Mesothelial cell of epicardium (in vitro differentiated cells): ENCODE measurements at places on chromosomes 3 and 15. TPM values are rescaled to one million over a fixed set of nuclear protein-coding genes. Genes with fewer than 3 reads are reported as not detected.

DNA sequence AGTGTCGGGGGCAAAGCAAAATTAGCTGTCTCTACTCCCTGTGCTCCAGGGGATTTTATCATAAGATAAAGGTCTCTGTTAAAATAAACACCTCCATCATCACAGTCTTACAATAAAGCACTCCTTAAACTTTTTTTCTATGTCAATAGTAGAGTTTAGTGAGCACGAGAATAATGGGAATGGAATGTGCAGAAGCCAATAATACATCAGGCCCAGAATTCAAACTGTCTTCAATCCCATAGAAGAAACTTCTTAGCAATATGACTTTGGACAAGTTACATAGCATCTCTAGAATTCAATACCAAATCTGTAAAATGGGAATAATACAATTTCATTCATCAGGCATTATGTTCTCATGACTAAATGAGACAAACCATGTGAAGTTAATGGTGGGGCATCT lies 49.0 kb upstream of the EPHA3 start:
- H3K4me3 ChIP-seq = no peak overlapping the region
- no peak overlapping the region for H3K27ac ChIP-seq
- no peaks in the 10 kb centered on the region for H3K36me3 ChIP-seq
- DNase-seq = no peak
- H3K27me3 ChIP-seq = no peaks in the 10 kb centered on the region

GRCh38 chr15:59247364-59247763 lies 40.7 kb downstream of the LDHAL6B start:
- no peaks in the 10 kb centered on the region for H3K36me3 ChIP-seq
- H3K27ac ChIP-seq = no peak overlapping the region
- no peak for DNase-seq
- no peaks in the 10 kb centered on the region for H3K4me1 ChIP-seq
- H3K4me3 ChIP-seq = no peak overlapping the region
- H3K27me3 ChIP-seq = no peaks in the 10 kb centered on the region

INO80 gene
- 22.4 to 24.6 TPM (median 23.7 TPM) in 3 replicates for total RNA-seq

DNA sequence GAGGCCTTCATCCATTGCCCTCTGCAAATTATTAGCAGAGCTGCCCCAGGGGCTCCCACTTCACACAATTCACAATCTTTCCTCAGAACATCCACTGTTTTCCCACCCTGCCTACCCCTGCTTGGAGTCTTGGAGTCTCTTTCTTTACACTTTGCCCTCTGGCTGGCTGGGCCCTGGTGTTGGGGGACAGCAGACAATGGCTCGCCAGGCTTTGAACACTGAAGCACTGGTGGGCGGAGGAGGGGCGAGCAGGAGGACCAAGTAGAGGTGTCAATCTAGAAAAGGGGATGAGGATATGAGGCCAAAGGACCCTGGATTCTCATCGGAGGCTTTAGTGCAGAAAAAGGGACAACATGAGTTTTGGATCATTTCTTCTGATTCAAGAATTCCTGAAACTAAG lies 212.0 kb downstream of the NR1D2 start:
- H3K4me3 ChIP-seq = no peak overlapping the region
- H3K27me3 ChIP-seq = peaks cover 3% of the 10 kb centered on the region
- H3K36me3 ChIP-seq = no peaks in the 10 kb centered on the region
- no peak overlapping the region for H3K27ac ChIP-seq
- no peak for DNase-seq

- no peak for DNase-seq
- H3K27me3 ChIP-seq = peaks cover 19% of the 10 kb centered on the region
- no peaks in the 10 kb centered on the region for H3K36me3 ChIP-seq
- no peaks in the 10 kb centered on the region for H3K4me1 ChIP-seq
Observed at GRCh38 chr3:36397841-36398240, 17.5 kb downstream of the STAC start.

- H3K36me3 ChIP-seq = no peaks in the 10 kb centered on the region
- H3K27me3 ChIP-seq = no peaks in the 10 kb centered on the region
- H3K4me1 ChIP-seq = peaks cover 17% of the 10 kb centered on the region
- H3K27ac ChIP-seq = no peak overlapping the region
Observed at GRCh38 chr3:62238003-62238402, 135.3 kb downstream of the FEZF2 start.

DNA sequence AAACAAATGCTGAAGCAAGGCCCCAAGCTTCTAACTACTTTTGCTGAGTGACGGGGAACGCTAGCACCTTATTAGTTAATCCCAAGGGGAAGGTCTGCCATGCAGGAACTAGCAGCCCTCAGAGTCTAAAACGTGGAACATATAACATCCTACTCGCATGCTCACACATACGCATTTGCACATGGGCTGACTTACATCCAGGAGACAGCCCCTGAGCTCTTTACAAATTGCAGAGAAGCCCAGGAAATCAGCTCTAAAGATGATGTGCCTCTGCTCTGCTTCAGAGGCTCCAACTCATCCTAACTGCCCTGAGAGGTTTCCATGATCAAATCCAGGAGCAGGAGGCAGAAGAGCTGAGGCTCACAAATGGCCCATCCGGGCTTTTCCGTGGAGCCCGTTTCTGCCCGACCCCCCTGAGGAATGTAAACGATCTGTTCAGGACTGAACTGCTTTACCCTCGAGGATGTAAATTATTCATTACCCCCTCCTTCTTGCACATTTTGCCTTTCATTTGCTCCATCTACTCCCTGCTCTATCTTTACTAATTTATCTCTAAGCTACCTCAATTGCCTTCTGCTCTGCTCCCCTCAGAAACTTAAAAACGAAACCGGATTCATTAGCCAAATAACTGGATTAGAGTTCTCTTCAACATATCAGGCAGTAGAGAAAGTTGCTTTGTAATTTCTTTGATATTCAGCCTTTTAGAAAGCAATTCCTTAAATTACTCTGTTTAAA lies 141.9 kb upstream of the CCDC54 start:
- H3K27ac ChIP-seq = peak overlapping the region; percentile 92
- peak overlapping the region; percentile 61 for H3K4me3 ChIP-seq
- no peak for DNase-seq
- no peaks in the 10 kb centered on the region for H3K27me3 ChIP-seq
- H3K36me3 ChIP-seq = peaks cover 8% of the 10 kb centered on the region

MCCC1 gene
- 36.4 to 39.0 TPM (median 37.3 TPM) in 3 replicates for total RNA-seq

- H3K36me3 ChIP-seq = peaks cover 23% of the 10 kb centered on the region
- no peaks in the 10 kb centered on the region for H3K27me3 ChIP-seq
- no peak overlapping the region for H3K4me3 ChIP-seq
- H3K4me1 ChIP-seq = no peaks in the 10 kb centered on the region
- no peak overlapping the region for H3K27ac ChIP-seq
Observed at GRCh38 chr3:67723863-67724262, 69.5 kb upstream of the SUCLG2 start.

GRCh38 chr3:53803816-53804695 lies 42.2 kb downstream of the CHDH start:
- DNase-seq = no peak
- peaks cover 4% of the 10 kb centered on the region for H3K27me3 ChIP-seq
- H3K4me1 ChIP-seq = peaks cover 19% of the 10 kb centered on the region
- H3K36me3 ChIP-seq = no peaks in the 10 kb centered on the region

DNA sequence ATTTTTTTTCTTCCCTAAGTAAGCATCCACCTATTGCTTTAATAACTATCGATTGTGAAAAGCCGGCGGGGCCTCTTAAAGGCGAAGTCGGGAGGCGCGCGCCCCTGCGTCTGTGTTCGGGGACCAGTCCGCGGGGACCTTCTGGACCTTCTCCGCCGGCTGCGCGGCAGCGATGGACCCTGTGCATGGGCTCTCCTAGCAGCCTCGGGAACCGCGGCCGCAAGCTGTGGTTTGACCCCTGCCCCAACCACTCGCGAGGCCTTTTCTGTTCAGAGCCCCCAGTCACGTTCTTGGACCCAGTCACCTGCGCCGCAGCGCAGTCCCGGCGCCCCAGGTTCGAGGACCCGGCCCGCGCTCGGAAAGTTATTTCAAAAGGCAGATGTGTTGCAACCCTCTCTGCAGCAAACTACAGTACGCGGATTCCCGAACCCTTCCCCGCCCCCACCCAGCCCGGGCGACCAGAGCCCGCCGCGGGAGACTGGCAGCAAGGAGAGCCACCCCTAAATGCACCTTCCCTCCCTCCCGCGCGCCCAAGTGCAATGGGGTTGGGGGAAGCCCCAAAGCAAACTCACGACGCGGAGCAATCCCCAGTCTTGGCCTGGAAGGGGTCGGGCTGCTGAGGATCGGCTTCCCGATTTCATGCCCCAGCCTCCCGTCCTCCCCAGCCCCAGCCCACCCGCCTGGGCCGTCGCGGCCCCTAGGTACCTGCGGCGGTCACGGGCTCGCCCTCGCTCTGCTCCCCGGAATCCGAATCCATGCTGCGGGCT lies 684 bp downstream of the TNFAIP8L3 start:
- H3K4me3 ChIP-seq = peak overlapping the region; percentile 67
- H3K4me1 ChIP-seq = peaks cover 6% of the 10 kb centered on the region
- DNase-seq = no peak
- H3K27ac ChIP-seq = no peak overlapping the region
- peaks cover 93% of the 10 kb centered on the region for H3K27me3 ChIP-seq

WDR49 gene
- 0.40 to 0.55 TPM (median 0.47 TPM) in 3 replicates for total RNA-seq

- peaks cover 5% of the 10 kb centered on the region for H3K4me1 ChIP-seq
- peaks cover 26% of the 10 kb centered on the region for H3K36me3 ChIP-seq
- H3K27me3 ChIP-seq = no peaks in the 10 kb centered on the region
- no peak overlapping the region for H3K27ac ChIP-seq
Observed at GRCh38 chr15:101623367-101624304, 28.5 kb downstream of the TM2D3 start.

DNA sequence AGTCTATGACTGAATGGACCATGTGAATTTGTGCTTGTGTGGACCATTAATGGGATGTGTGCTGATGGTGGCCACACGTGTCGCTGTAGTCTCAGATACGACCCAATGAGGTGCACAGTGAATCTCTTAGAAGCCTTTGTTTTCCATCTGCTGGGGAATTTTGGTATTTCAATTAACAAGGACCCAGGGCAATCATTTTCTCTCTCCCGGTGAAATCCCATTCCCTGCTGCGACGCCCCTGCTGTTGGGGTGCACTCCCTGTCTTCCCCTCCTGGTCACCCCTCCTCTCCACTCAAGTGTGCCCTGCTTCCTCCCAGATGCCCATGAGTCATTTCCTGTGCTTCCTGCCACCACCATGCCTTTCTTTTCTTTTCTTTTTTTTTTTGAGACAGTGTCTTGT lies 32.7 kb downstream of the EBLN2 start:
- peaks cover 5% of the 10 kb centered on the region for H3K27me3 ChIP-seq
- DNase-seq = no peak
- no peaks in the 10 kb centered on the region for H3K36me3 ChIP-seq
- H3K4me3 ChIP-seq = no peak overlapping the region
- H3K27ac ChIP-seq = no peak overlapping the region

DNA sequence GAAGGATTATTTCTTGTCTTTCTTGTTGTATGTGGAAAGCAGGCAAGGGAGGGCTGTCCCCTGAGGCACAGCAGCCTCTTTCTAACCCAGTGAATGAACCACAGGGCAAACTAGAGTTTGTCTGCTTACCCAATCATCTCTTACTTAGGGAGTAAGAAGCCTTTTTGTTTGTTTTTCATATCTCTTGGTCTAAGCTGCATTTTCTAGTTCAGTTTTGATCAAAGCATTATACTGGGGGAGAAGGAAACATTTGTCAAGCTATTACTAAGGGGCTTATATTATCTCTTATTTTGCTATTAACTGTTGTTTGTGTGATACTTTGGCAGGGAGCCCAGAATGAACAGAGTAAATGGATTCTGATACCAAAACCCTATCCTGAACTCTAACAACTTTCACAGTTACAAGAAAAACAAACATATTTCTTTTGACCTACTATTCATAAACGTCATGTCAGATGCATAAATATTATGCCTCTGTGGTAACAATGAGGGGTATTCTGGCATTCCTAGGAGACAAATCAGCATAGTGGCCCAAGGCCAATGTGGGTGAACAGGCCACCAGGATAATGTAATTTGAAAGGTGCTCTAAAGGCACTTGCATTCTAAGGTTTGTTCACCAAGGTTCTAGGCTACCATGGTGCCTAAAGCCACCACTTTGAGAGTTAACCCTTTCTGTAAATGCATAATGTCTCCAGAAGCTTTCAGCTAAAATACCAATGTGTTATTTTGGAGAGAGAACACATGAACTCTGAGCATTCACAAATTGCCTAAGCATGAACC lies 271.6 kb upstream of the ZPLD1 start:
- no peak overlapping the region for H3K4me3 ChIP-seq
- peaks cover 8% of the 10 kb centered on the region for H3K36me3 ChIP-seq
- peak overlapping the region; percentile 91 for H3K27ac ChIP-seq
- DNase-seq = peak; percentile 57
- no peaks in the 10 kb centered on the region for H3K27me3 ChIP-seq
- H3K4me1 ChIP-seq = peaks cover 39% of the 10 kb centered on the region

DNA sequence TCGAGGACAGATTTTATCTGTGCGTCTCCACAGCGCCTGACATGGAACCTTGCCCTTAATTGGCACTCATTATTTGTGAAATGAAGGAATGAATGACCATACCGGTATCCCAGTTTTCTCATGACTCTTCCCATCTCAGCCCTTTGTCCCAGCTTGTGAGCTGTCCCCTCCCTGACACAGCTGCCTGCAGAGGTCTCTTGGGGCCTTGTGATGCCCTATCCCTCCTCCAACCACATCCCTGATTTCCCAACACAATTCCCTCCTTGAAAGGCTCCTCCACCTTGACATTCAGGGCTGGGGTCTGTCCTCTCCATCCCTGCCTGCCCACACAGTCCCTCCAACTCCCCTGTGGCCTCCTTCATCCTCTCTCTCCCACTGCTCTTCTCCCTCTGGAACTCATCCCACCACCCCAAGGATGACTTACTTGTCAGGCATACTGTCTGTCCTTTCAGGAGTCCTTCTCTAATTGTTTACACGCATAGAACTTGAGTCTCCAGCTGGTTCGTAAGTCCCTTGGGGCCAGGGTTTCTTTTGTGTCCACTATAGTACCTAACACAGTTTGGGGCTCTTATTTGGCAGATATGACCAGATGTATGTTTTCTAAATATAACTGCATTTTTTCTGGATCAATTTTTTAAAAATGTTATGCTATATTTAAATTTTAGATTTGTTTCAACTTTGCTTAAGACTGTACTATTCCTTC lies 35.6 kb upstream of the FILIP1L start:
- no peak overlapping the region for H3K4me3 ChIP-seq

DNA sequence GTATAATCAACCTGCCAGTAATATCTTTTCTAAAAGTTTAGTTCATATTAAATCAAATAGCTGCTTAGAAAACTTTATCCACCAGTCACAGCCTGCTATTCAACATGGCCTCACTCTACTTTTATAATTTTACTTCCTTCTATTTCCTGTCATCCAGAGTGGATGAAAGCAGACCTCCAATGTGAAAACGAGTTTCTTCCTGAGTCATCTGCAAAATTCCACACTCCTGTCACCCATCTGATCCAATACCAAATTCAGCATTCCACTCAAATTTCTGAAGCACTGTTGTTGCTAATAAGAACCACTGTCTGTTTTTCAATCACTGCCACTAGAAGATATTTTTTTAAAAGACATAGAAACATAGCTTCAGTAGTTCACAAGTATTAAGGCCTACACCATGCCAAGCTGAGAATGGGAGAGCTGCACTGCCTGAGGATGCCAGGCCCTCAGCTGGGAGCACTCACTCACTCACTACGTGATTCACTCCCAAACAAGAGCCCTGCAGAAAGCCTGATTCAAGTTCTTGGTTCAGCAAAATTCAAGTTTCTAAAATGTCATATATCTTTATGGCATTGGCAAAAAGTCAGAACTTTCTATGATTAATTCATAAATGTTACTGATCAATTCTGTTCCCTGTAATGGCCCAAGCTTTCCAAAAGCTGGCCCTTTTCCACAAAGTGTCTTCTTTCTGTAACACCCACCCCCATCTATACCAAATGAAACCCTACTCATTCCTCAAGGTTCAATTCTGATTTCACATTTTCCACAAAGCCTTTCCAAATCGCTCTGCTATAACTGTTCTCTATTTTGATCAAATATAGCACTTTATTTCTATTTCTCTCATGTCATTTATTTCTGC lies 82.9 kb downstream of the FSIP1 start:
- no peak overlapping the region for H3K27ac ChIP-seq
- H3K4me3 ChIP-seq = no peak overlapping the region
- no peaks in the 10 kb centered on the region for H3K27me3 ChIP-seq
- no peaks in the 10 kb centered on the region for H3K36me3 ChIP-seq
- DNase-seq = no peak

CSTA gene
- not detected in 3 replicates for total RNA-seq

TRIM59 gene
- total RNA-seq = 20.1 to 23.0 TPM (median 21.1 TPM) in 3 replicates
